ENCODE measurements at places on chromosomes 7 and 10.
A peak's percentile ranks its signal among the peaks of the same experiment; 100 is the strongest.

- DNase-seq = no peak
Measured at GRCh38 chr10:107561136-107561650, 396.7 kb upstream of the SORCS1 start.

DNA sequence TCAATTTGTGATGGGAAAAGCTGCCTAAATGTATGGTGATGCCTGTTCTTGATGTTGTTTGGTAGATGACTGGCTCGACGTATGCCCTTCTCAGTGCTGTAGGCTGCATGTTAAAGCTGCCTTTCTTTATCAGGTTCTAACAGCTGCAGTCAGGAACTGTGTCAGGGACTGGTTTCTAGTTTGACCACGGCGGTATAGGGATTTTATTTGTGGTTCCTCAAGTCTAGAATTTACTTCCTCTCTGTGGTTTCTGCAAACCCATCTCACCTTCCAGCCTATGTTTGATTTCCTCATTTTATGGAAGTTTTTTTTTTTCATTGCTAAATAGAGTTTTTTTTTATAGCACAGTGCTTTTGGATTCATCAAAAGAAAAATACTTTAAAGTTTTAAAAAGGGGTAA lies 26.5 kb downstream of the LMTK2 start:
- no peak for DNase-seq

GRCh38 chr7:155198901-155199845 lies 98.5 kb upstream of the INSIG1 start:
- DNase-seq = peak; percentile 55

DNA sequence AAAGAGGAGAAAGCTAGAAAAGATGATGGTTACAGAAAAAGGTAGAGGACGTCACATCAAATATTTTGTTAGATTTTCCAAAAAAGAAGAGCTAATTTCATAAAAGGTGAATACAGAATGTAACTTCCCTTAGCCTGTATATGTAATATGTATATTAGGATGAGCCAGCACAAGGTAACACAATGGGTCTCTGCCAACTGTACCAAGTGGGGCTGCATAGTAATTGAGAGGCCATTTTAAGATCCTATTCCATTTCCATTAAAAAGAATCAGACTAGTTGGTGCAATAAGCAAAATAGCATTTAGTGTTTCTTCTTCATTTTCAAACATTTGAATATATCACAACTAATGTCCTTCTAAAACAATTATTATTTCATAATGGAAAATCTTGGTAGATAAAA lies 134.6 kb downstream of the SEMA3A start:
- DNase-seq = no peak

DNA sequence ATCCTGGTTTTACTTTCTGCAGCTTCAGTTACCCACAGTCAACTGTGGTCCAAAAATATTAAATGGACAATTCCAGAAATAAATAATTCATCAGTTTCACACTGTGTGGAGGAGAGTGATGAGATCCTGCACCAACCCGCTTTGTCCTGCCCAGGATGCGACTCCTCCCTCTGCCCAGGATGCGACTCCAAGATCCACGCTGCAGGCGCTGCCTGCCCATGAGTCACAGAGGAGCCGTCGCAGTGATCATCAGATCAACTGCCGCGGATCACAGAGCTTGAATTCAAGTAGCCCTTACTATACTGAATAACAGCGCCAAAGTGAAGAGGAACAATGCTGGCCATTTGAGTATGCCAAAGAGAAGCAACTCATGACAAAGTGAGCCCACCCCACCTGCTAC lies 61.5 kb downstream of the GRB10 start:
- DNase-seq = no peak

GRCh38 chr7:143988976-143989745 lies 11.0 kb upstream of the OR6B1 start:
- DNase-seq = no peak

DNA sequence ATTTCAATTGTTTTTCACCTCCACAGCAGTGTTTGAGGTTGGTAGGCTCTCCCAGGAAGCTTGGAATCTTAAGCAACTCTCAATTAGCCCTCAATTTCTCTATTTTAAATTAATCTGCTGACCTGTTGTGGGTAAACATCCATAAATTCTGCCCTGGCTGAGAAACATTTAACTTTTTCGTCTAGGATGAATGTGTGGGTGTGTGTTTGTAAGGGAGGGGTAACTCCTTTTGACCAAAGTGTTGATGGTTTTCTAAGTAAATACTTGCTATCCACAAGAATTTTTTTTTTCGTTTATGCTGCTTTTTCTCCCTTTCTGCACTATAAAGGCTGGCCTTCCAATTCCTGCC lies 973 bp downstream of the PPP3CB start:
- DNase-seq = no peak

DNA sequence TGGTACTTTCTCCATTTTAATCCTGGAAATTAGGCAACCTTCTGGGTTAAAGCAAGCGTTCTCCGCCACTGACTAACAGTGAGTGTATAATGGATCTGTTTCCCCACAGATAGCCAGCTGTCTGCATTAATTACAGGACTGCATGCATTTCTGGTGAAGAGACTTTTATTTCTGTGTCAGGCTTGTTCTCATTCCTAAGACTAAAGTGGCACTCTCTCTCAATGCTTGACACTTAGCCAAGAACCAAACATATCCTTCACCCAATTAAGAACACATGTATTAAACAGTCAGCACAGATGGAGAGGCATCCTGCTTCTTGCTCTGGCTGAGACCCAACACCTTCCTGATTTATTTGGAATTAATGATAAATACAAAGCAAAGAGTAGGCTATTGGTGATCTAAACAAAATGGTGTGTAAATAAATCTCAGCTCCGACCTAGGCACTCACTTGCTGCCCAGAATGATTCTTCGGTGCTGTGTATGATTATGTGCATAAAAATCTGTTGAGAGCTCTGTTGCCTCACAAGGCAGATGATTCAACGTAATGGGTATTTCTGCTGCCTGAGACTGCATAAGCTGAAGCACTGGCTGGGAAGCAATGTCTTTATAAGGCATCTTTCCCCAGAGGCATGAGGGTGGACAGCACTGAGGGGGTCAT lies 16.8 kb downstream of the CALU start:
- peak; percentile 96 for DNase-seq

DNA sequence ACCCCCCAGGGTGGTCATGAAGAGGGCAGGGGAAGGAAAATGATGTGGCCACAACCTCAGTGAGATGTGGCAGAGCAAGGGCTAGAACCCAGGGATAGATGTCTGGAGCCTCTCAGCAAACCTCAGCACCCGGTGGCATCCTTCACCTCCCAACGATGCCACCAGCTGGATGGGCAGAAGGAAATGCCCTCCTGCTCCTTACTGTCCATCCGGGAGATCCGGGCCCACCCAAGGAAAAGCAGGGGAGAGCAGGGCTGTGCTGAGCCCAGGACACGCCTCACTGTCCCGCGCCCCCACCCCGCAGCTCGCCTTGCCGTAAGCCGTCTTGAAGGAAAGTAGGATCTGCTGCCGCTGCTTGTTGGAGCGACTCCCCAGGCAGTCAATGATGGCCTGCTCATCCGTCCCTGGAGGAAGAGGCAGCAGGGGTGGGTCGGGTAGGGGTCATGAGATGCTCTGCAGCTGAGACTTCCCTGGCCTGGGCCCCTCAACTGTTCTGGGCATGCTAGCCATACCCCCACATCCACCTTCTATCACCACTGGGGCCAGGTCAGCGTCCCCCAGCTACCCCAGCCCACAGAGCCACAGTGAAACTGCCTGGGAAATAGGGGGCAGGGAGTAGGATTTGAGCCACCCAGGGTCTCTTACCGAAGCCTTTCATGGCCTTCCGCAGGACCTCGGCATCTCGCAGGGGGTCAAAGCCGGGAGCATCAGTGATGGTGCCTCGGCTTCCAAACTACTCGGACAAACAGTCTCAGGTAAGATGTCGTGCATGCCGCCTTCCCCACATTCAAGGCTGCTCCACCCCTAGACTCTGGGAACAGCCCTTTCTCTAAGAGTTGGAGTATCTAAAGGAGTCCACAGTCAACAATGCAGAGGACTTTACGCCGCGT lies 34.3 kb downstream of the PLAC9 start:
- DNase-seq = no peak

GRCh38 chr10:124064676-124065075 lies 28.7 kb downstream of the CHST15 start:
- no peak for DNase-seq

DNA sequence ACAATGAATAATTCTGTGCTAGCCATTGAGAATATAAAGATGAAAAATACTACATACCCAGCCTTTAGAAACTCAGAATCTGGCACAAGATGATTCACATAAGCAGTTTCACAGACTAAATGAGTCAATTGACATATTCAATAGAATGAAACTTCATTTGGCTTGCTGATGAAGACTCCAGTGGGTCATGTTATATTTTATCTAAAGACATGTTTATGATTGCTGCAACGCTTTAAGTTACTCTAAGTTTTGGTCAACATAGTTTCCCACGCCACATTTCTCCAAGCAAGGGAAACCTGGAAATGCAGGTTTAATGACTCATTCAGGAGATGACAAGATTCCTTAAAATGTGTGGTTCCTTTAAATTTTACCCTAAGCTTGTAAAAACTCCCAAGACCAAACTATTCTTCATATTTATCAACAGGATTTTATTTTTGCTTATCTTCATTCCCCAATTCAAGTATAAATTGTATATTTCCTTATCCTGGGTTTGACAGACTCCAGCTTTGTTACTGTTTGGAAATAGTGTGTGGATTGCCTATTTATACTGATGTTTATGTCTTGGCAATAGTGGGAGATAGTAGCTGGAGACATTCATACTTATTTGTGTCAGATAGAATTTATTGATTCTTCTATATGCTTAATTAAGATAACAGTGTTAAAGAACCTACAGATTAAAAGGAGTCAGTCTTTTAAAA lies 6.6 kb downstream of the SEMA3A start:
- DNase-seq = no peak

GRCh38 chr7:112058686-112059085 lies 147.5 kb downstream of the DOCK4 start:
- no peak for DNase-seq

DNA sequence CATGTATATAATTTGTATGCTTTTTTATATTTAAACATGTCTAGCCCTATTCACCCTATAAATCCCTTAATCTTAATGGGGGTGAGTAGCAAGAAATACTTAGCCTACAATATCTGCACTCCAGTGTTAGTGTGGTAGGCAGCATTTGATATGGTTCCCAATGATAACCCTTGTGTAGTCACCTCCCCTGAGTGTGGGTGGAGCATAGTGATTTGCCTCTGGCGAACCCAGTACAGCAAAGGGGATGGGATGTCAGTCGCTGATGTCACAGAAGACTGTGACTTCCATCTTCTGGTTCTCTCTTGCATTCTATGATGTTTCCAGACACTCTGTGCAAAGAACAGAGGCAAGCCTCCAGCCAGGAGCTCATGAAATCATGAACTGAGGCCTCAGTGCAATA lies 211.2 kb downstream of the CRPPA start:
- DNase-seq = no peak

DNA sequence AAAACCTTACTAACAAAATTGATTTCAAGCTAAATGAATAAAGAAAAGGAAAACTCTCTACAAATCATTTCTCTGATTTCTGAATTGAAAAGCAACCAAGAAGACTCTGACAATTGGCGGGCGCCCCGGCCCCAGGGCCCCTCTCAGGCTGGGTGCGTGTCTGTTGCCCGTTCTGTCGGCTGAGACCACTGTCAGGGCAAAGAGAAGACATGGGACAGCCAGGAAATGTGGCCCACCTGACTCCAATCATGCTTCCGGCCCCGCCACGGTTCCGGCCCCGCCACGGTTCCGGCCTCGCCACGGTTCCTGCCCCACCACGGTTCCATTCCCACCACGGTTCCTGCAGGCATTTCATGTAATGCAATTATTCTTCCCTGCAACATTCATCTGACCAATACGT lies 115.9 kb downstream of the PTPRN2 start:
- no peak for DNase-seq

DNA sequence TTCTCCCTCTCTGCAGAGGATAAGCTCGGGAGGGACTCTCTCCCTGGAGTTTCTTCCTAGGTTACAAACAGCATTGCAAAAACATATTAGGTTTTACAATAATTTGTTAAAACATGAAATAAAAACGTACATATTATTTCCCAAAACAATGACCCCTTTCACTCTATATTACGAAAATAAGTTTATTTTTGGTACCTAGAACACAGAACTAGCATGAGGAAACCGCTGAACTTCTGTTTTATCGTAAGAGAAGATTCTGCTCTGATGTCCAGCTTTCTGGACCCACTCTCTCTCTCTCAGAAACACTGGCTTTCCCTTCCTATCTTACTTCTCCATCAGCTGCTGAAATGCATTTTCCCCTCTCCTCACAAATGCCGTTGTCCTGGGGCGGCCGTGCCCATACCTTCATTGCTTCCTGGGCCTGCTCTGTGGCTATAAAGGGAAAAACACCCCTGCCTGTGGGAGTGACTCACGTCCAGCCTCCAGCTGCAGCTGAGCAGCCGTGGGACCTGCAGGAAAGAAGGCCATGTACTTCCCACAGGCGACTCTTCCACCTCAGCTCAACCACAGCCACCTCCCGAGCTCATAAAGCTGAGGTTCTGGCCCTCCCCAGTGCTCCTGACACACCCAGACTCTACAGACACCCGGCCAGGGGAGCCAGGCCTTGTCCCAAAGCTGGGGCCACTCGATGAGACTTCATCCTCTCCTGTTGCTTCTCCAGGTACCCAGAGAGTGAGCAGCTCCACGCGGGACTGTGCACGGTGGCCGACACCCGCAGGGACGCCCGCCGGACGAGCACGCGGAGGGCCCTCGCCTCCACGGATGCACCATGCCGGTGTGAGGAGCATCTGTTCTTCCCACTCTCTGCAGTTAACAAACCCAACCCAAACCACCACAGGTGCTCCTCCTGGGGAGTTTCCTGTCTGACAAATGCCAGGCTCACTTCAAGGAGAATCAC lies 3.1 kb downstream of the GPER1 start:
- no peak for DNase-seq

DNA sequence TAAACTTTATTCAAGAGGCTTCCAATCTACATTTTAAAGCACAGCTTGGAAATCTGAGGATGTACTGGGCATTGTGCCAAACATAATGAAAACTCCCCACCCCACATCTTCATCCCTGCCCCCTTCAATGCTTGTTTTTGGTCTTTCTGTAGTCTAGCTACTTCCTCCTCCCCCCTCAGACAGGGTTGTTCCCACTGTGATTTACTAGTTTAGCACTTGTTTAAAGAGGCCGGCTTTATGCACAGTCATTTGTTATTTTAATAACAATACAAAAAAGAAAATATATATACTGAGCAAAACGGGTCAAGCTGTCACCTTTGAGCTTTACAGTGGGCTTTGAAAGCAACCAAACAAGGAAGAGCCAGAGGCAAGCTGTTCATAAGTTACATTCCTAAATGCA lies 132.6 kb downstream of the CHRM2 start:
- no peak for DNase-seq

DNA sequence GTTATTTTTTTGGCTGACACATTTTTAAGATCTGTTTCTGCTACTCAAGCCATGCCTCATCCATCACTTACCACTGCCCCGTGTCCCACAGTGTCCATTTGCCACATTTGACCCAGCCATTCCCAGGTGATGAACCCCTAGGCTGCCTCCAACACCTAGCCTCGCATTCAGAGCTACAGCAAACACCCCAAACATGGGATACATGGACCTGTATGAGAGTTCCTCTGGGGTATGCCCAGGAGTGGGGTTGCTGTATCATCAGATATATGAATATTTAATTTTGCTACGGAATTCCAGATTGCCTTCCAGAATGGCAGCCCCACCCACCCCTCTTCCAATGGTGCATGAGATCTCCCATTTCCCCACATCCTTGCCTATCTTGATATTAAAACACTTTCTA lies 190.1 kb upstream of the RNF32 start:
- no peak for DNase-seq
